Right lobe of liver (tissue), 6 donors: ENCODE measurements at places on chromosomes 12 and 14.

GRCh38 chr12:51020448-51021182, 5.6 kb downstream of the SLC11A2 start:
- H3K4me1 ChIP-seq = peaks cover 29% of the 10 kb centered on the region
- DNase-seq = no peak
- H3K4me3 ChIP-seq = no peak overlapping the region
- no peaks in the 10 kb centered on the region for H3K36me3 ChIP-seq
- H3K27me3 ChIP-seq = no peaks in the 10 kb centered on the region

GRCh38 chr12:130589540-130590317, 126.4 kb downstream of the RIMBP2 start:
- no peak overlapping the region for H3K4me3 ChIP-seq
- no peaks in the 10 kb centered on the region for H3K4me1 ChIP-seq
- no peak overlapping the region for H3K27ac ChIP-seq
- no peak for DNase-seq
- H3K27me3 ChIP-seq = no peaks in the 10 kb centered on the region
- H3K36me3 ChIP-seq = no peaks in the 10 kb centered on the region

DNA sequence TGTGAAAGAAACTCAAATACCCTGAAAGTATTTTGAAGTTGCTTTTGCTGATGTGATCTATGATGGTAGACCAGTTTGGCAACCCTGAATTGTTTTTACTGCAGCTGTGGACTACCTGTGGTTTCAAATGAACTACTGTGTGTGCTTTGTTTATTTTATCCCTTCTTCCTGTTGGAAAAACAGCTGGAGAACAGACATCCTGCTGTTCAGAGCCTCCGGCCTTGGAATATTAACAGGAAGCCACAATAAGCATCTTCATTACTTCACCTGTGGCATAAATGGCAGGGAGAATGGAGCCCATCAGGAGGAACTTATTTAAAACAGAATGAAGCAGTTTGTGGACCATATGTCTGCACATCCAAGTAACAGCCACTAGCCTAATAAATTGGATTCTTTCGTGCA, 104.8 kb downstream of the DUSP6 start:
- H3K27me3 ChIP-seq = no peaks in the 10 kb centered on the region
- no peak overlapping the region for H3K27ac ChIP-seq
- no peak overlapping the region for H3K4me3 ChIP-seq

DNA sequence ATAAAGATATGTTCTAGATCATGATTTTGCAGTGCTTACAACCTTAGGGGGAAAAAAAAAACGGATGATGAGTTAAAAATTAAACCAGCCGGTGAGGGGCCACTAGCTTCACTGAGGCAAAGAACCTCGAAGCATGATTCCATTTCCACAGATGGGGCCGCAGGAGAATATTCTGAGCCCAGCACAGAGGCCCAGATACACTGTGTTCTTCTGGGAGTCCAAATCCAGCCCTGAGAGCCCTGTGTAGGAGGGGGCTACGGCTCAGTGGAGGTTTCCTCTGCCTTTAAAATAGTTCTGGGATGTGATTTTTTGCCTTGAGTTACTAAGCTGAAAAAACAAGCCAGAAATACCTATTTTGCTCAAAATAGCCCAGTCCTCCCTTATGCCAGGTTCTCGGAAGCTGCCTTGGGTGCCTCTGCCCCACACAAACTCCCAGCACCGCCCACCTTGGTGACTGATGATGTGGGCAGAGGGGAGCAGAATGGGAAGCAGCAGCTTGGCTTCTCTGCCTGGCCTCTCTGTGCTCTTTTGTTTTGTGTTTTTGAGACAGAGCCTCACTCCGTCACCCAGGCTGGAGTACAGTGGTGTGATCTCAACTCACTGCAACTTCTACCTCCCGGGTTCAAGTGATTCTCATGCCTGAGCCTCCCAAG, 105.4 kb upstream of the BCL2L14 start:
- H3K27me3 ChIP-seq = no peaks in the 10 kb centered on the region
- H3K36me3 ChIP-seq = no peaks in the 10 kb centered on the region
- H3K4me3 ChIP-seq = no peak overlapping the region
- H3K27ac ChIP-seq = no peak overlapping the region

DNA sequence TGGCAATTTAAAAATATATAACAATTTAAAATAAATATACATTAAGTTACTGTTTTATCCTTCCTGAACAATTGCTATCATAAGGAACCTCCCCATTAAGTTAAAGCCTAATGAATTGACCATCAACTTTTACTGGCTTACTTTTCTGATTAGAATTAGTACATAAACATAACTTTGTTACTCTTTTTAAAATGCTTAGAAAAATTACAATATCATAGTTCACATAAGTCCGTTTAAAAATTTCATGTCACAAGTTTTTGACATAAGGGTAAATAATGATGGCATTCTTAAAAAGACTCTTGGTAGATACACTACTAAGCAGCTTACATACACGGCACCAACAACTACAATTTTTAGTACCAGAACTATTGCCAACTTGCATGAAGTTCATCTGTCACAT, 1308.6 kb downstream of the FSCB start:
- DNase-seq = no peak
- no peaks in the 10 kb centered on the region for H3K27me3 ChIP-seq
- no peaks in the 10 kb centered on the region for H3K36me3 ChIP-seq
